ENCODE measurements at places on chromosomes 2 and 18.

GRCh38 chr18:62876828-62877227 is 161.5 kb downstream of the PHLPP1 start:
- no peak for DNase-seq

GRCh38 chr2:227163485-227163997 is 464 bp downstream of the COL4A4 start:
- DNase-seq = no peak

- no peak for DNase-seq
Measured at GRCh38 chr2:157923598-157924217, 47.6 kb upstream of the ACVR1 start.

DNA sequence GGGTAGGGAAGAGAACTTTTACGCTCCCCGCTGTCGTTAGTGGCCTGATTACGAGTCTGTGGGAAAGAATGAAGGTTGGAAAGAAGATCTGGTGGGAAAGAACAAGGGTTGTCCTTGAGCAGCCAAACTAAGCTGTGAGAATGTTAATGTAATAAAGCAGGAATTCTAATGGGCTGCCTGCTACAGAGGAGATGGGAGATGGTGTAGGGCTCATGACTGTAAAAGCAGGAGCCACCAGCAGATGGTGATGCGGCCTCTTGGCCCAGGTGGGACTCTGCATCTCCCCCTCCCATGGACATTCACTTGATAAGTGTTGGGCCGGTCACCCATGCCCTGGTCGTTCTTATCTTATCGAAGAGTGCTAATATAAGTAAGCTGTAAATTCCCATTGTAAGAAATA is 150.0 kb downstream of the NEDD4L start:
- DNase-seq = no peak

- no peak for DNase-seq
Measured at GRCh38 chr2:101843471-101843870, 146.0 kb downstream of the MAP4K4 start.

- no peak for DNase-seq
Measured at GRCh38 chr2:9761577-9761976, 81.7 kb upstream of the TAF1B start.

DNA sequence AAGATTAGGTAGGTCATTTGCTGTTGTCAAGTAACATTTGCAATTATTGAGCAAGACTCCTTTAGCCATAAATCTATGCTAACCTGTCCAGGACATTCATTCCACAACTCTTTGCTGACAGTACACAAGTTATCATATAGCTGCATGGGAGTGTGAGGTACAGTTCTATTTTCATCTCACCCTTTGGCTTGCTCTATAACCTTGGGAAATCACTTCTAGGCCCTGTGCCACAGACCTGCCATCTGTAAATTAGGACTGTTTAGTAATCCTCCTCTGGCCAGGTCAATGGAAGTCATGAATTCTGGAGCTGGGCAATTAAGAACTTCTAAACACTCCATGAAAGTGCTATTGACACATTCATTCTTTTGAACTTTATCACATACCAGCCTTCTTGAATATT is 34.6 kb upstream of the PAIP2B start:
- no peak for DNase-seq

- DNase-seq = no peak
Measured at GRCh38 chr2:17800219-17800618, 16.0 kb upstream of the MSGN1 start.

DNA sequence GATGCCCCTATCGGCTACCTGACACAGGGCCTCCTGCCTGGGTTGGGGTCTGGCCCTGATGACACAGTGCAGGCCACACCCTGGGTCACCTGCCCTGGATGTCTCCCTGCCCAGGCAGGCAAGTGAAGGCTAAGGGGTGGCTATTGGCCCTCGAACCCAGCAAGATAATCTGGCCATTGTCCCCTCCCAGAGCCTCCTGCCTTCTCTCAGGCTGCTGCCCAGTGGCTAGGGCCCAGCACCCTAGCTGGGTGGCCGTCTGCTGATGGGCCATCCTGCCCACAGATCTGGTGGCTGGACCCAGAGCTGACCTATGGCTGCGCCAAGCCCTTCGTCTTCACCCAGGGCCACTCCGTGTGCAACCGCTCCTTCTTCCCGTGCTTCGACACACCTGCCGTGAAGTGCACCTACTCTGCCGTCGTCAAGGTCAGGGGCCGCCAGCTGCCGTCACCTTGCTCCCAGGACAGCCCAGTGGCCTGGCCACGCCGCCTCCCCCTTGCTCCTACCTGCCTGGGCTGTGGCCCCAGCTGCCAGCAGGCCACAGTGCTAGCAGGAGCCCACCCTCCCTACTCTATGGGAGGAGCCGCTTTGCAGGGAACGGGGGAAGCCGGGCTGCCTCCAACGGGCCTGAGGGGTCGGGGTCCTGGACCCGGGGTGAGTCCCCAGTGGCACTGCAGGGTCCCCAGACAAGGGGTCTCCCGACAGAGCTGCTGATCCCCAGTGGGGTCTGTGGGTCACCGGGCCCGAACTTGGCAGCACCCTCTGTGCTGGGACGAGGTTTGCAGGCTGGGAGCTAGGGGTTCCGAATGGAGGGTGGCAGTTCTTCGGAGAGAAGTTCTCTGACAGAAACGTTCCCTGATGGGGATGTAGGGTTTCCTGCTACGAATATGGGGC is 4.1 kb downstream of the RNPEPL1 start:
- DNase-seq = no peak

- DNase-seq = no peak
Measured at GRCh38 chr18:6917072-6917471, 187.6 kb downstream of the ARHGAP28 start.

- no peak for DNase-seq
Measured at GRCh38 chr2:108367561-108368175, 10.1 kb upstream of the SULT1C4 start.
